Stimulated activated CD4-positive, alpha-beta T cell treated with anti-CD3 and anti-CD28 coated beads, Interleukin-15, amount 100 ng/mL, for 48 hours (primary cell): ENCODE measurements at places on chromosomes 13 and 19.
A peak's percentile ranks its signal among the peaks of the same experiment; 100 is the strongest.

GRCh38 chr13:109904218-109904617 is 117.8 kb upstream of the IRS2 start:
- DNase-seq, result no peak

DNA sequence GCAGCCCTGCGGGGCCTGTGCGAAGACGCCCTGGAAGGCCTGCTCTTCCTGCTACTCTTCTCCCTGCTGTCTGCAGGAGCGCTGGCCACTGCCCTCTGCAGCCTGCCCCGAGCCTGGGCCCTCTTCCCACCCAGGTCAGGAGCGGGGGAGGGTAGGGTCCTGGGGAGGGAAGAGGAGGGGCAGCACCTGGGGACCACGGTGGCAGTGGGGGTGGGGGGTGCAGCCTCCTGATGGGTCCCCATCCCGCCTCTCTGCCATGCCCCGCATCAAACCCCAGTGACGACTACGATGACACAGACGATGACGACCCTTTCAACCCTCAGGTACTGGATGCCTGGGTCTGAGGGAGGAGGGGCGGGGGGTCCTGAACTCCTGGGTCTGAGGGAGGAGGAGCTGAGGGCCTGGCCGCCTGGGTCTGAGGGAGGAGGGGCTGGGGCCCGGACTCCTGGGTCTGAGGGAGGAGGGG is 13.4 kb upstream of the LENG8 start:
- no peak for DNase-seq

GRCh38 chr19:47756627-47756929 is 11.2 kb downstream of the NOP53 start:
- no peak for DNase-seq

GRCh38 chr19:2477141-2477710 is 1.3 kb downstream of the GADD45B start:
- no peak for DNase-seq

DNA sequence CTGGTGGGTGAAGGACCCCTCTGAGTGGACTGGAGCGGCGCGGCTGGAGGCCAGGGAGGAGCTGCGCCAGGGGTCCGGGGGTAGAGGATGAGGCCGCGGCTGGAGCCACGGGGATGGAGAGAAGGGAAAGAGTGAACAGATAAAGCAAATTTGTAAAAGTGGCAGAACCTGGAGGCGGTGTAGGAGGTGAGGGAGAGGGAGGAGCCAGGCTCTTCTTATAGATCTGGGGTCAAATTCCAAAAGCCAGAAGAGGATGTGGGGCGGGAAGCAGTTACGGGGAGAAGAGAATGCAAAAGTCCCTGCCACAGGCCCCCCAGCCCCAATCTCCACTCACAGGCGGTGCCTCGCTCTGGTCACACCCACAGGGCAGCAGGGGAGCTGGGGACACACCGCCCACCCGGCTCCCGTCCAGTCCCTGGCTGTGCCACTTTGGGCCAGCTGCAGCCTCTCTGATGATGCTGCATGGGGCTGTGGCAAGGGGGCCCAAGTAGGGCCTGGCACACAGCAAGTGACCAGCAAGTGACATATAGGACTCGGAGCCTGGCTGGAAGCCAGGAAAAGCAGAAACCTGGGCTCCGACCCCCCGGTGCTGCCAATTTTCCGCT is 11.1 kb downstream of the LRRC4B start:
- no peak for DNase-seq

- no peak for DNase-seq
Measured at GRCh38 chr19:32129141-32129540, 216.3 kb upstream of the ZNF507 start.

DNA sequence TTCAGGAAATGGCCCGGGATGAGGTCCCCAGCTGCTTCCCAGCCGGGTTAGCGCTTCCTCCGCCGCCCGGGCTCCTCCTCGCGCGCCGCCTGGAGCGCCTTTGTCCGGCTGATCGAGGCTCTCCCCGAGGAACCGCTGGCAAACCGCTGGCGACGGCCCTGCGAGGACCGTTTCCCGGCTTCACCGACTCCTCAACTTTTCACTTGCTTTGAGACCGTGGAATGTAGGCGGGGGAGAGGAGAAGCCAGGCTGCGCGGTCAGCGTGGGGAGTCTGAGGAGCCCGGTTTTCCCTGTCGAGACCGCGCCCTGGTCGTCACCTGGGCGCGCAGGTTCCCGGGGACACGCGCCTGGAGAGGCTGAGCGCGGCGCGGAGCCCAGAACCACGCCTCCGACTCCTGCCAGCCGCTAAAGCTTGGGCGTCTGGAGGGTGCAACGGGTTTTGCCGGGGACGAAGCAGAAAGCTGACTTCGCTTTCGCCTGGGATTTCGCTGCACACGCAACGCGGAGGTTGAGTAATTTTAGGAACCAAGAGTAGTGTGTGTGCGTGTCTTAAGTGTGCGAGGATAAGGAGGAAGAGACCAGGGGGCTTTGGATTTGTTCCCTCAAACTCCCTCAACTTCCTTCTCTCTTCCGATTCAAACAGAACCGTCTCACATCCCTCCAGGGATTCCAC is 7.3 kb upstream of the DGKH start:
- DNase-seq, result peak; percentile 38

- DNase-seq, result no peak
Measured at GRCh38 chr13:110978390-110978789, 63.5 kb upstream of the ANKRD10 start.

- DNase-seq, result no peak
Measured at GRCh38 chr13:29520671-29521070, 74.8 kb downstream of the SLC7A1 start.

DNA sequence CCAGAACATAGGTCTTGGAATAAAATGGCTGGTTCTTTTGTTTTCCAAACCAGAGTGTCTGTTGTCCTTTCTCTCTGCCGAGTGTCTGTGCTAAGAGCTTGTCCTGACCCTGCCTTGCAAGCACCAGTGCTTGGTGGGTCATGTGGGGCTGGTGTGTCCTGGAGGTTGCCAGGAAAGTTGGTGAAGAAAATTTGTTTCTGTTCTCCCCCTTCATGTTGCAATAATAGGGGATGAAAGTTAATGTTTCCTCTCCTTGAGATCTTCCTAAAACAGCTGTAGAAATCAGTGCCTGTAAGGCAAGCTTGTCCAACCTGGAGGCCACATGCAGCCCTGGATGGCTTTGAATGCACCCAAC is 2.7 kb downstream of the HAMP start:
- DNase-seq, result no peak

DNA sequence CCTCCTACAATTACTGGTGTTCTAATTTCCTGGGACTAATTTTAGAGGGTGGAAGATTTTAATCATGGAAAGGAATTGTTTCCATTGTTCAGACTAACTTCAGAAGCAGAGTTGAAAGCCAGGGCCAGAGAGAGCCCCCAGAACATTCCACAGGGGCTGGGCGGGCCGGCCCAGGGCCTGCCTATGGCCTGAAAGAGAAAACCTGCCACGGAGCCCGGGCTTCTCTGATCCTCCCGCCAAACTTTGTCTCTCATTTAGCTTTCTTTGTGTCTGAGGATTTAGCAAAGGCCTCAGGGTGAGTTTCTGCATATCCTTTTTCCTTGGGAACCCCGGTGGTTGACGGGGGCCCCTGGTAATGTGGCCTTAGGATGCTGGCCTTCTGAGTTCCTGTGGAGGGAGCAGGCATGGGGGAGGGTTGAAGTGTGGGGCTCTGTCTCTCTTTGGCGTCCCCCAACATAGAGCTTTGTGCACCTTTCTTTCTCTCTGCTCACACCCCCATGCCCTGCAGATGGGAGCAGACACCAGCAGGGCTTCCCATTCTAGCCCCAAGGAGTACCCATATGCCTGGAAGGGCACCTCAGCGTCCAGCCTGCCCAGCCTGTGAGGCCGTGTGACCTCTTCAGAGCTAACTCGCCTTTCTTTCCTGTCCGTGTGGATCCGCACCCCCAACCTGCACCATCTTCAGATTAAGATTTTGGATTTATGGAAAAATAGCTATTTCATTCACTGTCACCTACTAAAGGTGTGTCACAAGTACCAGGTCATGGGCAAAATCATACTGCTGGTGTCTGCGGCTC is 539.5 kb downstream of the FGF9 start:
- DNase-seq, result no peak

DNA sequence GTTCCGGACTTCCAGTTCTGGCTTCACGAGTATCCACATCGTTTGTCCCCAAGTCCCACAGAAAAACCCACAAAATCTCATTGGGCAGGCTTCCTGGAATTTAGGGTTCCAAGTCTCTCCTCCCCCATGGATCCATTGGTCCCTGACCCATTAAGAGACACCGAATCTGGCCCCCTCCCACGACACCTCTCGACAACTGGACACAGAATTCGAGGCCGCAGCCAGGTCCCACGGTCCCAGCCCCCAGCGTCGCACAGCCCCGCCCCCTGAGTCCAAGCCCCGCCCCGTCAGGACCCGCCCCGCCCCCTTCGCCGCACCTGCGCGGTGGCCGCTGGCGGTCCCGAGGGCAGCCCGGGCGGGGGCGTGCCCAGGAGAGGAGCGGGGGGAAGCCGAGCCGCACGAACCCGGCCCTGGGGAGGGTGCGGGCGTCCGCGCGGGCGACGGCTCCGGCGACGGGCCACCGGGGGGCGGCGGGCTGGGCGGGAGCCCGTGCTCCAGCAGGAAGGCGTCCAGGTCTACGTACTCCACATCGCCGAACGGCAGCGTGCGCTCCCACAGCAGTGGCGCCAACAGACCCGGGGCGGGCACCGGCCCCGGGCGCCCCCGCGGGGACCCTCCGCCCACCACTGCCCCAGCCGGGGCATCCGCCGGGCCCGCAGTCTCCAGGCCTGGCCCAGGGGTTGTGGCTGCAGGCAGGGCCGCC is 1.8 kb downstream of the DBP start:
- no peak for DNase-seq

- DNase-seq, result no peak
Measured at GRCh38 chr19:38527466-38528136, 90.2 kb downstream of the MAP4K1 start.

GRCh38 chr19:10238172-10238783 is 7.1 kb upstream of the S1PR2 start:
- DNase-seq, result no peak

DNA sequence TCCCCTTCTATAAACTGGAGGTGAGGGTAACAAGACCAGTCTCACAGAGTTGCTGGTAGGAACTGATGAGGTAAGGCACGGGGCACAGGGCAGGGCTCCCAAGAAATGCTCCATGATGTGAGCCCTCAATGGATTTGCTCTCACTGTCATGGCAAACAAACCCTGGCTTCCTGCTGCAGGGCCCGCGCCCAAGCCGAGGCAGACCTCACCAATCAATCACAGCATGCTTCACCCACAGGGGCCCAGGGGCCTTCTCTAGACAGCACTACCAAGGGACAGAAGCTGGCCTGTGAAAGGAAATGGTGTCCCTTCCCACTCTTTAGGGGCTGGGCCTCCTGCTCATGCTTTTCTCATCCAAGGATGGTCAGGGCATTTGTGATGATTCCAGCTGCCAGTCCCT is 25.9 kb upstream of the PLA2G4C start:
- no peak for DNase-seq

DNA sequence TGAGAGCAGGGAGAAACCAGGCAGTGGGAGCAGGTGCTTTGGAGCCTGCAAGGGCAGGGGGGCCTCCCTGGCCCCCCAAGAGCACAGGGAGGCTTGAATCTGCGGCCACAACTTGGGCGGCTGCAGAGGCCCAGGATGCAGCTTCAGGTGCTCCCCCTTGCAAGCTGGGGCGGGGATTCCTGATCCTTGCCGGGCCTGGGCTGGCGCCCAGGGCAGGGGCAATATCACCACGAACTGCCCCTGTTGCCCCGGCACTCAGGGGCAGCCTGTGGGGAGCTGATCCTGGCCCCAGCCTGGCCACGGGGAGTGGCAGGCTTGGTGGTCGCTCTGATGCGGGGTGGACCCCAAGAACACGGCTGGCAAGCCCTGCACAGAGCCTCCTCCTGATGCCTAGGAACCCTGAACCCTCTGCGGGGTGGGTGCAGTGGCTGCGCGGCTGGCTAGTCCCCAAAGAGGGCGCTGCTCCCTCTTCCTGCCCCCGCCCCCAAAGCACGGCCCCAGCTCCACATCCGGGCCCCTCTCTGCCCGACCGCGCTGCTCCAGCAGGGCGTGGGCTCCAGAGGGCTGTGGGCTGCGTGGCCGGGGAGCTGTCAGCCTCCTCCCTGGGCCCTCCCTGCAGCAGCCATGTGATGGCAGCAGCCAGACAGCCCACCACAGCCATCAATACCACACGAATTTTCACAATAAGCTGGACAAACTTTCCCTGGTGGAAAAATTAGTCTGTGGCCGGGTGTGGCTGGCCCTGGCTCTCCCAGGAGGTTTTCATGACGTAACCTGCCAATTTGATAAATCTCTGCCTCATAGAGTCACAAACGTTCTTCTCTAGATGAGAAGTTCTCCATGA is 21.0 kb downstream of the TNFSF9 start:
- peak; percentile 40 for DNase-seq

DNA sequence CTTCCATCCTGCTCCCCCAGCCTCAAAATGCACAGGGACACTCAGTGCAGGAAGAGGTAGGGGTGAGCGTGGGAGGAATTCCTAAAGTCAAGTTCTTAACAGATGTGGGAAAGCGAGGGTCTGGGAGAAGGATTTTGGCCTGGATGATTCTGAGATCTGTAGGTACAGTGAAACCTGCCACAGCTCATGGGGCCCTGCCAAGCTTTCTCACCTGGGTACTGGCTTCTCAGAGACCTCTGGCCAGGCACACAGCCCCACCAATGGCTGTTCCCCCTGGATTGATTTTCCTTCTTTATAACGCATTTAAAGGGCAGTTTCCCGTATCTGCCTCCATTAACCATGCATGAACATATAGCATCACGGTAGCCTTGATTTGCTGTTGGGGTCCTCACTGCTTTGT is 47.0 kb upstream of the GSX1 start:
- DNase-seq, result no peak

- no peak for DNase-seq
Measured at GRCh38 chr19:54201980-54202379, 1.3 kb downstream of the RPS9 start.

- DNase-seq, result no peak
Measured at GRCh38 chr19:1265615-1266128, 3.5 kb upstream of the CIRBP start.

DNA sequence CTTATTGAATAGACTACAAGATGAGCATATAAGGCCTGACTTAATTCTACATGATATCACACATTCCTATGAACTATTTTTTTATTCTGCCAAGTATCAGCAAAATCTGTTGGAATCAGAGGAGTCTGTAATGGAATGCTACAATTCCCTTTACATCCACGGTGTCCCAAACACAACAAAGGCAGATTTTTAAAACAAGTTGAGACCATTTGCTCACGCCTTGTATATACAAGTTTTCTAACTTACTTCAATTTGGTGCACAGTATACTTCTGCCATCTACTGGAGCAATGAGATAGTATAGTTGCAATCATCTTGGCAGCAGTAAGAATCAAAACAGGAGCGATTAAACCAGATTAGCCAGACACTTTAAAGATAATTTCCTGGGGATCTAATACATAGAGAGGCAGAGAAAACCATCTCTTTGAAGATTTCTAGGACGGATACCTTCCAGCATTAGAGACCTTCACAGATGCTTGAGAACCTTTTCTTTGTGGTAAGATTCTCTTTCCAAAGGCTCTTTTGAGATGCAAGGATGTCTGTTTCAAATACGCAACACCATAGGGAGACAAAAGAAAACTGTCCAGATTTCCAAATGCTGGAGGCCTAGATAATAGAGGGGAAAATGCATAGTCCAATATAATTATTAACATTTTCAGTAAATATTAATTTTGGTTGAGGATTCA is 302.0 kb upstream of the MIR17HG start:
- DNase-seq, result no peak

- DNase-seq, result no peak
Measured at GRCh38 chr13:43171489-43171888, 148.1 kb downstream of the DNAJC15 start.

GRCh38 chr13:111561091-111561781 is 240.8 kb downstream of the TEX29 start:
- DNase-seq, result no peak

- DNase-seq, result no peak
Measured at GRCh38 chr13:75715601-75716523, 79.7 kb downstream of the LMO7 start.

GRCh38 chr19:7170983-7171382 is 101.5 kb downstream of the ZNF557 start:
- no peak for DNase-seq
